ENCODE measurements at places on chromosomes 7 and 10. TPM values are rescaled to one million over a fixed set of nuclear protein-coding genes. Genes with fewer than 3 reads are reported as not detected.

Gene UCMA
- not detected for total RNA-seq

Gene SMO
- total RNA-seq: 0.39 TPM

DNA sequence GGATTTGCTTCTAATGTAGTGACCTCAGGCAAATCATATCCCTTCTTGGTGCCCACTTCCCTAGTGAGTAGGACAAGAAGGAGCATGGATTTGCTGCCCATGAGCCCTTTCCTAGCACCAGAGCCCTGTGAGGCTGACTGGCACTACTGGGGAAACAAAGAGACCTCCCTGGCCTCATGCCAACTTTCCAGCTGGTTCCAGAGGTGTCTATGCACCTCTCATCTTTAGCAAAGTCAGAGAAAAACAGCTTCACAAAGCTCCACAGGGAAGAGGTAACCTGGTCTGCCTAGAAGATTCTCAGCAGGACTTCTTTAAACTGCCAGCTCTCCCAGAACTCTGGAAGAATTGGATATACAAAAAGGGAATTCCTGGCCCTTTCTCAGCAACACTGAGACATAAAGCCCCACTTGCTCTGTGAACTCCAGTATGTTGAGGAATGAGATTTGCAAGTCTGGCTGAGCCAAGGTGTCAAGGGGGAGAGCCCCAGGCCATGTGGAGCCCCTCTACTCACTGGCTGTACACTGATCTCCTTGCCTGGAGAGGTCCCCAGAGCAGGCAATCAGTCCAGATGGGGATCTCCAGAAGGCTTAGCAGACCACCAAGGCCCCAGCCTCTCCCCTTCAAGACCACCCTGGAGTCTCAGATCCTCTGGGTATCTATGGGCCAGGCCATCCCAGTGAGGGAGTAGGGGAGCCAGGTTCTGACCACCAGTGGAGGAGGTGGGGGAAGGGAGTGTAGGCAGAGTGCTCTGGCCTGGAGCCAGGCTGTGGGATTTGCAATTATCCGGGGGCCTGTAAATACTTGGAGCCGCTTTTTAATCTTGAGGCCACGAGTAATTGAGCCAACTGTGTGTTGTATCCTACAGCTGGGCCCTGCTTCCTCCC is 24.4 kb upstream of the RBM20 start:
- DNase-seq: no peak

Gene NHLRC2
- total RNA-seq: 54.1 TPM

- peak; percentile 52 for DNase-seq
Observed at GRCh38 chr7:148964483-148965267, 63.6 kb downstream of the PDIA4 start.

- no peak for DNase-seq
Observed at GRCh38 chr7:876972-877311, 588 bp downstream of the GET4 start.

GRCh38 chr7:9874182-9874581 is 1099.5 kb upstream of the PHF14 start:
- DNase-seq: no peak

DNA sequence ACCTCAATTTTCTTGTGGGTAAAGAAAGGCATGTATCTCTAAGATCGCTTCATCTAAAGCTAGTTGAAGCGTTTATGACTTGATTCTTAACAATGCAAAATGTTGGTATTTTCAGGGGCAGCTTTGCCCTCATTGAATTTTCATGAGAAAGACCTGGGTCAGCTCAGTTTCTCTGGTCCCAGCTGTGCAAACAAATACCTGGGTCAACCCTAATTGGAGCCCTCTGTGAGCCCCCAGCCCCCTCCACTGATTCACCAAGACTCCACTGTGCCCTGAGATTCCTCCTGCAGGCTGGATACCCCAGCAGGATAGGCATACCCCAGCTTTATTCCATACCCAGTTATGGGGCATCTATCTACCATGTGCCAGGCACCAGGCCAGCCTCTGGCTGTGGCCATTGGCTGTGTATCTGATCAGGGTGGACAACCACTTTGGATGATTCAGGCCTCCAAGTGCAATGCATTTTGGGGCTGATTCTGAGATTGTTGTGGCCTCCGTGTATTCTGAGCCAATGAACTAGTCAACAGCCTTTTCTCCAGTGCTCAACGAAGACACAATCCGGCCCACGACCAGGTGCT is 201.9 kb downstream of the MYOF start:
- no peak for DNase-seq

Gene GFRA1
- total RNA-seq: not detected

- DNase-seq: no peak
Observed at GRCh38 chr7:105881439-105881838, 5.0 kb upstream of the ATXN7L1 start.

- no peak for DNase-seq
Observed at GRCh38 chr10:67224553-67224952, 298.7 kb downstream of the LRRTM3 start.

GRCh38 chr10:124273141-124273540 is 145.6 kb downstream of the OAT start:
- DNase-seq: no peak

Gene CPA4
- not detected for total RNA-seq

GRCh38 chr10:82277591-82277990 is 402.6 kb downstream of the NRG3 start:
- no peak for DNase-seq

GRCh38 chr7:106452031-106452851 is 167.5 kb upstream of the NAMPT start:
- DNase-seq: no peak

Gene CPVL
- not detected for total RNA-seq

DNA sequence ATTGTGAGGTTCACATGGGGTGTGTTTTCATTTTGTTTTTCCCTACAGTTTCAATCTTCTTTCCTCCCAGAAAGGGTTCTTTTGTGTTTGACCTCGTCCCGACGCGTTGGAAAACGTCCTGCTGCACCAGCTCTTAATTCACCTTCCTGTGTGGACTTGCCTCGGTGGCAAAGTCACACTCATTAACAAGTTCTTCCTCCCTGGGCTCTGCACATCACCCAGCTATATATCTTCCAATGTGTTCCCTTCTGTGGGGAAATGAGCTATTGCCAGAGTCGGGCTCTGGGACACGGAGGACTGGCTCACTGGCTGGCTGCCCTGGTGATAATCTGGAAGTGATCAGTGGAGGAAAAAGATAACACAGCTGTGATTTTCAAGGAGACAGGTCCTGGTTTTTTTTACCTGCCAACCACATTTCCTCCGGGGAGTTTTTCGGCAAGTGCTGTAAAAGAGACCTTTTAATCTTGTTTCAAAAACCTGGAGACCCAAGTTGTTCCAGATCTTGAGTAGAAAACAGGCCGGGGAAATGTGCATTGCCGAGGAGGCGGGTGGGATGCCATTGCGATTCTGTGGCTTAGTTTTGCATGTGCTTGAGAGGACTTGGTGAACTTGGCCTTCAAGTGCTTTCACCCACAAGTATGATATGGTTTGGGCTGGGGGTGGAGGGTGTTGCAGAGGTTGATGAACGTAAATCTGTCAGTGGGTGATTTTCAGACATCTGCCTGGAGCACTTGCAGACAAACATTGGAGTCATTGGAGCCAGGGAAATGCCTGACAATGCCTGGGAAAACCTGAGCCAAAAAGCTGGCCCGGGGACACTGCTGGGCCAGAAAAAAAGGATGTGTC is 96.5 kb upstream of the CREB5 start:
- DNase-seq: no peak
